ENCODE measurements at places on chromosomes 6 and 20. TPM values are rescaled to one million over a fixed set of nuclear protein-coding genes. Genes with fewer than 3 reads are reported as not detected.

Gene OR12D3
- not detected for total RNA-seq

Gene KCNQ2
- total RNA-seq, result not detected

Gene MATN4
- total RNA-seq, result not detected

Gene PI16
- total RNA-seq, result not detected

Gene LY6G6D
- not detected for total RNA-seq

Gene ADAT2
- 6.7 TPM for total RNA-seq

Gene DEFB132
- total RNA-seq, result not detected

Gene CALHM4
- total RNA-seq, result not detected

Gene NKX2-4
- not detected for total RNA-seq

Gene TULP1
- total RNA-seq, result not detected

Gene GGT7
- total RNA-seq, result 8.9 TPM

Gene PNPLA1
- total RNA-seq, result not detected

Gene SLC52A3
- total RNA-seq, result not detected

Gene RBM24
- total RNA-seq, result not detected

Gene SIRPG
- total RNA-seq, result not detected

Gene TRIM10
- not detected for total RNA-seq

Gene FNDC11
- total RNA-seq, result 0.73 TPM

Gene HAO1
- not detected for total RNA-seq

Gene GPLD1
- total RNA-seq, result 0.34 TPM

Measured in melanocyte of skin (primary cell).